Chondrocyte (in vitro differentiated cells): ENCODE measurements at places on chromosomes 3 and 15. TPM values are rescaled to one million over a fixed set of nuclear protein-coding genes. Genes with fewer than 3 reads are reported as not detected.

DNA sequence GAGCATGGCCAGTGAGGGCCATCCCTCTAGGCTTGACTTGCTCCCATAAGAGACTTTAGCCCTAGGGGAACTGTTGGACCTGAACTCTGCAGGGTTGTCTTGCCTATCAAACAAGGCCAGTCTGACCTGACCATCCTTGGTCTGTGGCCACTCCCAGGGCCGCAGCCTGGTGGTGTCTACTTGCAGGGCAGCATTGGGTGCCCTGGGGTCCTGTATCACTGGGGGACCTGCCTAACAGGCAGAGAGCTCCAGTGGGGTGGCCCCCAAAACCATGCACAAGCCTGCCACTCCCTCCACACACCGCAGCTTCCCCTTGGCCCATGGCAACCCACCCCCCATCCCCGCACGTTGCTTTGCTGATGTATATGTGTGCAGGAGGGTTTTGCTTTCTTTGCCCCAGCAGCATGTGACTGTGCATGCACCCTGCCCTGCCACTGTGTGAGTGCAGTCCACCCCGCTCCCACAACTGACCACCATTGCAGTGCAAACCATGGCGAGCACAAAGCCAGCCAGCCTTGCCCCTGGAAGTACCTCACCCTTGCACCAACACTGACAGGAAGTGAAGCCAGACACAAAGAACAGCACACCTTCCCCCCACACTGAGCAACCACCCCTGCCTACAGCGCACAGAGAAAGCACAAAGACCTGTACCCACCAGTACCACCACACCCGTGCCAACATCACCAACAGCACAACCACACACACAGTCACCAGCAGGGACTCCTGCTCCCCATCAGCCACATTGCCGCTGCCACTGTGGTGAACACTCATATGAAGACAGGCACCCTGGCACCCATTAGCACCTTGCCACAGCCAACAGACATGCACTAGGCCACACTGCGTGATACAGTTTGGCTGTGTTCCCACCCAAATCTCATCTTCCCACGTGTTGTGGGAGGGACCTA is 88.8 kb downstream of the SENP7 start:
- H3K27ac ChIP-seq = no peak overlapping the region
- no peak for DNase-seq
- H3K36me3 ChIP-seq = peaks cover 2% of the 10 kb centered on the region
- no peak overlapping the region for H3K4me3 ChIP-seq

DNA sequence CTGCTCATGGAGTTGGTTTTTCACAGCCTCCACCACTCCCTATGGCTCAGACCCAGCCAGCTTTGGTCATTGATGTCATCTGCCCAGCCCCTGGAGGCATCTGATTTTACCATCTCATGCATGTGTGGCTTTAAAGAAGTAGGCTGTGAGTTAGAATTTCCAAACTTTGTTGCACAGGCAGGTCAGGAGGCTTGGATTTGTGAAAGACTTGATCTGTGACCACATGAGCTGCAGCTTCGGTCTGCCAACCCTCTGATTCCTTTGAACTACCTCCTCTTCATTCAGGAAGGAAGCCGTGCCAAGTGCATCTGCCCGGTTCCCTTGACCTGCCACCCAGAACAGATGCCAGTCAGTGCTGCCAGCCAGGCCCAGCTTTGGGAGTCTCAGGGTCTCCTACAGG is 9.2 kb downstream of the CTXND1 start:
- H3K36me3 ChIP-seq = no peaks in the 10 kb centered on the region
- no peak for DNase-seq
- H3K4me1 ChIP-seq = no peaks in the 10 kb centered on the region
- no peak overlapping the region for H3K4me3 ChIP-seq
- H3K27ac ChIP-seq = no peak overlapping the region

- H3K4me1 ChIP-seq = no peaks in the 10 kb centered on the region
- no peak overlapping the region for H3K4me3 ChIP-seq
- no peak overlapping the region for H3K27ac ChIP-seq
- no peaks in the 10 kb centered on the region for H3K36me3 ChIP-seq
These were observed 5.7 kb downstream of the SLC28A1 start for GRCh38 chr15:84889991-84890669.

DNA sequence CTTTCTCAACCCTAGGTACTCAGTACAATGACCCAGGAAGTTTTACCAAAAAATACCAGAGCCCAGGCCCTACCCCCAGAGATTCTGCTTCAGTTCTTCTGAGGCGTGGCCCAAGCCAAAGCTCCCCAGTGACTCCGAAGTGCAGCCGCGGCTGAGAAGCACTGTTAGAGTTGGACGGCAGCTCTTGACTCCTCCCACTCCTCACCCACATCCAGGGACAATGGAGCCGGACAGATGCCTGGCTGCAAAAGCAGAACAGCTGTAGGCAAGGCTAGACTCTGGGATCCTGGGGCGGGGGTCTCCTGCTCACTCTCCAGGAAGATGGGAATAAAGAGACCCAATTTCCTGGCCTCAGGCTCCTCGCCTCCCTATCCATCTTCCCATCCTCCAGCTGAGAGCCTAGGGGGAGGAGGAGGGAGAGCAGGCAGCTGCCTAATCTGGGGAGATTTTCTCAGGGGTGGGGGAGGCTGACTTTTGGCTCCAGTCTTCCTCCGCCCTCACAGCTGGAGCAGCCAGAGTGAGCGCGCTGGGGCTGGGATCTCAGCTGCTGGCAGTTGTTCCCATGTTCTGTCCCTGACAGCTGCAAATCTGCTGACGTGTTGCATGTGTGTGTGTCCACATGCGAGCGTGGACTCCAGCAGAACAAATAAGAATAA is 223.8 kb downstream of the OPA1 start:
- no peak overlapping the region for H3K4me3 ChIP-seq
- no peak for DNase-seq
- peaks cover 54% of the 10 kb centered on the region for H3K27me3 ChIP-seq
- no peaks in the 10 kb centered on the region for H3K36me3 ChIP-seq
- peak overlapping the region; percentile 17 for H3K27ac ChIP-seq
- H3K4me1 ChIP-seq = peaks cover 18% of the 10 kb centered on the region

DNA sequence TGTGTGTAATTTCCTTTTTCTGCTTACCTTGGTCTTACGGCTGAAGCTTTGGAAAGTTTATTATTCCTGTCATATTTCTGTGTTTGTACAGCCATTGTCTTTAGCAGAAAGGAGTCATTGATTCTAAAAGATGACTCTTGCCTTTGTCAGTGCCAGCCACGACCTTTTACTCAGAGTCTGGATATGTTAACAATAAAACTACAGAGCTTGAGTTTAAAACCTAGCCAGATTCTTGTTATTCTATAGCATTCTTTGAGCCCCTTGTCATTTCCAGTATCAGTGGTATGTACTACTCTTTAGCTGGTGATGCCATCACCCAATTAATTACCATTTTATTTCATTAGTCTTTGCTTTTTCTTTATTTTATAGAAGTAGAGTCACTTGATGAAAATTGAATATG is 142.4 kb downstream of the TCF12 start:
- no peak overlapping the region for H3K4me3 ChIP-seq
- no peaks in the 10 kb centered on the region for H3K27me3 ChIP-seq
- DNase-seq = no peak
- peak overlapping the region; percentile 82 for H3K27ac ChIP-seq
- H3K4me1 ChIP-seq = peaks cover 71% of the 10 kb centered on the region
- H3K36me3 ChIP-seq = peaks cover 2% of the 10 kb centered on the region

DNA sequence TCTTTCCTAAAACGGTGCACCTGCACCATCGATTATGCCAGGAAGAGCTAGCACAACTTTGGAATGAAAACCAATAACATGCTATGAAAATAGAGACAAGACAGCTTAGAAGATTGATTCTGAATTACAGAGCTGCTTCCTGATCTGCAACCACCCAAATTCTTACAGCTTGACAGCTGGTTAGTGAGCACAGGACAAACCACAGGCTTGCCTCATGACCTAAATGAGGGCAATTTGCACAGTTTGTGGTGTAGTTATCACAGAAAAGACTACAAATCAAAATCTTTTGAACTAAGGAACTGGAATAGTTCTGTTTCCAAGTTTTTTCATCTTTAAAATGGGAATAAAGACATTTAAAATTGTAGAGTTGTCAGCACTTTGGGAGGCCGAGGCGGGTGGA is 533.5 kb downstream of the NAALADL2 start:
- no peaks in the 10 kb centered on the region for H3K27me3 ChIP-seq
- H3K4me3 ChIP-seq = no peak overlapping the region
- no peak overlapping the region for H3K27ac ChIP-seq
- no peak for DNase-seq
- no peaks in the 10 kb centered on the region for H3K4me1 ChIP-seq

- peaks cover 32% of the 10 kb centered on the region for H3K4me1 ChIP-seq
- no peaks in the 10 kb centered on the region for H3K36me3 ChIP-seq
- no peak for DNase-seq
- H3K27ac ChIP-seq = peak overlapping the region; percentile 45
- H3K4me3 ChIP-seq = no peak overlapping the region
- H3K27me3 ChIP-seq = no peaks in the 10 kb centered on the region
These were observed 382.8 kb upstream of the CFAP20DC start for GRCh38 chr3:59432665-59433064.

DNA sequence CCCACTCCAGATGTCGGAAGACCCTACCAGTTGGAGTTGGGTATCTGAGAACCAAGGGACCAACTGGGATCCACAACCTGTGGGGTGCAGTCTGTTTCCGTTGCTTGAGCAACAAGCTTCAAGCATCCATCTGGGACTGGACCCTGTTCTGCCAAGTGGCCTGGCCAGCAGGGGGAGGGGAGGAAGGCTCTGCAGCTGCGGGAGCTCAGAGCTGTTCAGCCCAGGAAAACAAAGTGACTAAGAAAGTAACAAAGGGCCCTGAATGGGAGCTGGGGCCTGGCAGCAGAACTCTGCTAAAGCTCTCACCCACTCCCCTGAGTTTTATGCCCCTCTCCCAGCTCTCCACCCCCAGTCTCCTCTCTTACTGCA is 2.7 kb downstream of the TYRO3 start:
- H3K4me3 ChIP-seq = no peak overlapping the region
- no peak overlapping the region for H3K27ac ChIP-seq
- H3K4me1 ChIP-seq = peaks cover 45% of the 10 kb centered on the region
- no peaks in the 10 kb centered on the region for H3K36me3 ChIP-seq

DNA sequence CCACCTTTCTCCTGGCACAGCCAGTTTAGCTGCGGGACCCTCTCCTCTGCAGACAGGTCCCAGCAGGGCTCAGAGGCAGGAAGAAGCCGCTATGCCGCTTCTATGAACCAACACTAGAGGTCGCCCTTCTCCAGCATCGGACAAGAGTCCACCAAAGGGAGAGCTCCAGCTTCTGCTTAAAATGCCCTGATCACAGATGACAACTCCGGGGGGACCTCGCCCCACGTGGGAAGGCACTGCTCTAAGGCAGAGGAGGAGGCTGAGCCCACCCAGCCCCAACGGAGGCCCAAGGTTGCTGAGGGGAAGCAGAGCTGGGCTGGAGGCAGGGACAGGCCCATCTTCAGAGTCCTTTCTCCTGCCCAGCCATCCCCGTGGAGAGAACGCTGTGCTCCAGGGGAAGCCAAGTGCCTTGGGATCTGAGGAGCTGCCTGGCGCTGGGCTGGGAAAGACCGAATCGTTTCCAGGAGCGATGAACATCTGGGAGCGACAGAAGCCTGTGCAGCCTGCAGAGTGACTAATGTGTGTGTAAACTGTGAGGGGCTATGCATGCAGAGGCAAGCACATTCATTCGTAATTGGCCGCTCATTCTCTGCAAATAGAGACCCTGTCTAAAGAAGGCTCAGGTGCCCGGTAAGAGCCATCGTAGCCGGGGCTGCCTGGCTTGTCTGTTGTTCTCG is 43.5 kb upstream of the BDH1 start:
- peak overlapping the region; percentile 49 for H3K27ac ChIP-seq
- H3K4me3 ChIP-seq = peak overlapping the region; percentile 44
- DNase-seq = no peak
- peaks cover 5% of the 10 kb centered on the region for H3K36me3 ChIP-seq
- peaks cover 15% of the 10 kb centered on the region for H3K4me1 ChIP-seq
- no peaks in the 10 kb centered on the region for H3K27me3 ChIP-seq

PPP1R14D gene
- not detected in 3 replicates for total RNA-seq

ROBO1 gene
- 43.7 to 67.2 TPM (median 47.1 TPM) in 3 replicates for total RNA-seq

KCTD6 gene
- 8.6 to 12.9 TPM (median 9.7 TPM) in 3 replicates for total RNA-seq

SEMA5B gene
- total RNA-seq = 3.1 to 68.8 TPM (median 68.4 TPM) in 3 replicates

FEZF2 gene
- not detected in 3 replicates for total RNA-seq

ZNF660 gene
- 5.3 to 9.4 TPM (median 5.4 TPM) in 3 replicates for total RNA-seq

GNAI2 gene
- 388 to 444 TPM (median 443 TPM) in 3 replicates for total RNA-seq
